ENCODE measurements at places on chromosomes 1 and 21.

GRCh38 chr1:41957568-41957967, 38.8 kb upstream of the HIVEP3 start:
- DNase-seq: no peak

DNA sequence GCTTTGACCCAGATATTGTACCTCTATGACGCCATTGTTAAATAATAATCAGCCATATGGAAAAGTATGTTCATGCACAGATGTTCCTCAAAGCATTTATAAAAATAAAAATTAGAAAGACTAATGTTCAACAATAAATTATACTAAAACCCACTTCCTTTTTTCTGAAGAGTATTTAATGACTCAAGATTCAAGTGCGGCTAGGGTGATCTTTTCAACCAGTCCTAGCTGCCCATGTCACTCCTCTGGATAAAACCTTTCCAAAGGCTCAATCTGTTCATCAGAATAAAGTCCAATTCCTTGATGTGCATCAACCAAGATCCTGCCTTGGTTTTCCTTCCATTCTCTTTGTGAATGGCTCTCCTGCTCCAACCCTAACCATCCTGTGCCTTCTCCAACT, 292.0 kb downstream of the VAV3 start:
- DNase-seq: no peak

GRCh38 chr1:14980621-14981218, 172.8 kb upstream of the TMEM51 start:
- no peak for DNase-seq

DNA sequence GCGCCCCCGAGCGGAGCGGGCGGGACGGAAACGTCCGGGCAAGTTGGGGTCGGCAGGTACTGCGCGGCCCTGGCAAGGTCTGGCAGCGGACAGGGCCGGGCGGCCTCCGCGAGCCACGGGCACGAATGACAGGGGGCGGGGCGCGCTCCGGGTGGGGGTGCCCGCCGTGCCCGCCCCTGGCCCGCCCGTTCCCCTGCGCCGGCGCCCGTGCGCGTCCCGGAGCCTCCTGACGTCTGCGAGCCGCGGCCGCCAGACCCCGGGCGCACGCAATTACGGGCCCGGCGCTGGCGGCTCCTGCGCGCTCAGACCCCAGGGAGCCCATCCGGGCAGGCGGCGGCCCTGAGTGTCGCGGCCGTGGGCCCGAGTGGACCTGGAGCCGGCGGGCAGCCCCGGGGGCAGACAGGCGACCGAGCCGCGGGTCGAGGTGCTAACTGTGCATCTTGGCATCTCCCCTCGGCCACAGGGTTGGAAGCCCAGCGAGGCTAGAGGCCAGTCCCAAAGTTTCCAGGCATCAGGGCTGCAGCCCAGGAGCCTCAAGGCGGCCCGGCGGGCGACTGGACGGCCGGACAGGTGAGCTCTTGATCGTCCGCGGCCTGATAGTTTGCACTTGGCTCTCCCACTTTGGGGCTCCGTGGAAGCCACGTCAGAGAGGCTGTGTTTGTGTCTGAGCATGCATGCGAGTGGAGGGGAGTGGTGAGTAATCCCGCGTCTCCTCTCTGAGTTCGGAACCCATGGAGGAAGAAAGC, 918 bp downstream of the MIB2 start:
- no peak for DNase-seq

GRCh38 chr1:54882519-54882918, 4.5 kb downstream of the DHCR24 start:
- DNase-seq: no peak

DNA sequence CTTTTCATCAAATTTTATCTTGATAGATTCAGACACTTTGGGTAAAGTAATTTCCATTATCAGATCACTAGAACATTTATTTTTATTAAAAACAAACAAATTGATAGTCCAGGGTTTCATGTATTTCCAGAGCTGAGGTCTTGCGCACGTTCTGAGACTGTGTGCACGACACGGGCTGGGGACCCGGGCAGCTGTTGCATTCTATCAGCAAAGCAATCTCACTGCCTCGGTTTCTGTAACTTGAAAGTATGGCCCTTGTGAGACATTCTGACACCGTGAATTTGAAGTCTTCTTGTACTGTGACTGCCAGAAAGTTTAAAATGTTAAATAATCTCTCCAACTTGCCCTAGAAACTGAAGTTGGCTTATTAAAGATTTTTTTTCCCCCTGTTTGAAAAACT, 746.9 kb upstream of the ADGRL2 start:
- DNase-seq: no peak

All from amniotic stem cell (primary cell).